Stimulated activated CD8-positive, alpha-beta memory T cell treated with anti-CD3 and anti-CD28 coated beads, Interleukin-4, amount 100 ng/mL, for 1 hour (primary cell): ENCODE measurements at places on chromosomes 5 and 9.

DNA sequence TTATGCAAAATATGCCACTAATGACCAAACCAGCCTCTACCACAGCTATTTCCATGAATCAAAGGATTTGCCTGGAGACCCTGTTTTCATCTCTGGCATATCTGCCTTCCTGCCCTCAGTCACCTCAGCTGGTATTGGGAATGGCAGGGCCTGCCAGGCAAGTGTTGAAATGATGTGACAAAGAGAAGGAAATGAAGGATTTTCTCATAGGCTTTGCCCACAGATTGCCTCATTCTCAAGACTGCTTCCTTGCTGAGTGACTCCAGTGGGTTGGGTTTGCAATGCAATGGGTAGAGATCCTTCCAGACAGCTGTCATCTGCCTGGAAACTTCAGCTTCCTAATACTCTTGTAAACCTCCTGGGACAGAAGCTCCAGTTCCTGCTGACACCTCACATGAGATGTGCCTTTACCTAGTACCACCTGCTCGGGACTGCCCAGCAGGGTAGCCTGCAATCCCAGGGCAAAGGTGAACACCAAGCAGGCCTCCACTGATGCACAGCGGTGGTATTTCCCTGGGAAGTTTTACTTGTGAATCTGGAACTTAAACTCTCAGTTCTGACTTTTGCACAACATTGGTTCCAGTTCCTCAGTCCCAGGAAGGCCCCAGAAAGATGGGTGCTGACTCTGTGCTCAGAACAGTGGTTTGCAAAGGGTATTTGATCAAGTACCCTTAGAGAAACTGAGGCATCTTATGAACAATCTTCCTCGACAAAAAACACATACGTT, 64.8 kb upstream of the SLC1A1 start:
- no peak for DNase-seq

- DNase-seq, result no peak
Observed at GRCh38 chr5:54224103-54224826, 86.1 kb downstream of the ARL15 start.

GRCh38 chr5:5315068-5315980, 107.2 kb upstream of the ICE1 start:
- no peak for DNase-seq

GRCh38 chr5:2191972-2192371, 309.2 kb upstream of the IRX4 start:
- DNase-seq, result no peak

DNA sequence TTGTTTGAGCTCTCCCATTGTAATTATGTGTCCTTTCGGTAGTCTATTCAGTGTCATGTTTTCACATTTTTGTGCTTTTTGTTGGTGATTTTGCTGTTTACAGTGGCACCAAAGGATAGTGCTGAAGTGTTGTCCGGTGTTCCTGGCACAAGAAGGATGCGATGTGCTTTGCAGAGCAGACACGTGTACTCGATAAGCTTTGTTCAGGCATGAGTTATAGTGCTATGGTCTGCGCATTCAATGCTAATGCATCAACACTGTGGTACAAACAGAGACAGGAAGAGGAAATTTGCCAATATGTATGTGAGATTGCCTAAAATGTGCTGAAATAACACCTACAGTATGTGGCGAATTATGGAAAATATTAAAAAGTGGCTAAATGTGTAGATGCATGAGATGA, 913.4 kb upstream of the ACO1 start:
- no peak for DNase-seq

DNA sequence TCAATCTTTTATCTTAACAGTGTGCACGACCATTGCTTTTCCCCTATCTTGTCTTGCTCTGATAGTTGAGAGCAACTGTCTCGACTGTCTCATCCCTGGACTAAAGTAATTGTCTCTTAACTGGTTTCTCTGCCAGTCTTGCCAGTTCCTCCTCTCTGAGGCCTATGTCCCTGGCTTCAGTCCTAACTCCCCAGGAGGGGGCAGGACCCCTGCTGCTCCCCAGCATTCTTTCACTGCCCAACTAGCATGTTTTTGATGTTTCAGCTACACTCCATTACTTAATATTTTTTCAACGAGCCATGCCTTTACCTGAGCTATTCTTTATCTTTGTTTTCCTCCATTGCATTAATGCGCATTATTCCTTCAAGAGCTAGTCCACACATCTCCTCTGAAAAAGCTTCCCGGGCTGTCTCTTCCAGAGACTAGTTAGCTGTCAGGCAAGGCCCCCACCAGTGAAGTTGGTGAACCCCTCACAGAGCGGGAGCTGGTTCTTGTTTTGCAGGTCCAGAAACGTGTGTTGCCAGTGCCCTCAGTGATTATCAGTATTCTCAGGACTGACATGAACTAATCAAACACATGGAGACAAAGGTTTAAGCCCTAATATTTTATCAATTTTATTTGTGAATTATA, 291.7 kb upstream of the KCNN2 start:
- no peak for DNase-seq

GRCh38 chr9:131423171-131423581, 29.3 kb downstream of the PRRC2B start:
- DNase-seq, result no peak

DNA sequence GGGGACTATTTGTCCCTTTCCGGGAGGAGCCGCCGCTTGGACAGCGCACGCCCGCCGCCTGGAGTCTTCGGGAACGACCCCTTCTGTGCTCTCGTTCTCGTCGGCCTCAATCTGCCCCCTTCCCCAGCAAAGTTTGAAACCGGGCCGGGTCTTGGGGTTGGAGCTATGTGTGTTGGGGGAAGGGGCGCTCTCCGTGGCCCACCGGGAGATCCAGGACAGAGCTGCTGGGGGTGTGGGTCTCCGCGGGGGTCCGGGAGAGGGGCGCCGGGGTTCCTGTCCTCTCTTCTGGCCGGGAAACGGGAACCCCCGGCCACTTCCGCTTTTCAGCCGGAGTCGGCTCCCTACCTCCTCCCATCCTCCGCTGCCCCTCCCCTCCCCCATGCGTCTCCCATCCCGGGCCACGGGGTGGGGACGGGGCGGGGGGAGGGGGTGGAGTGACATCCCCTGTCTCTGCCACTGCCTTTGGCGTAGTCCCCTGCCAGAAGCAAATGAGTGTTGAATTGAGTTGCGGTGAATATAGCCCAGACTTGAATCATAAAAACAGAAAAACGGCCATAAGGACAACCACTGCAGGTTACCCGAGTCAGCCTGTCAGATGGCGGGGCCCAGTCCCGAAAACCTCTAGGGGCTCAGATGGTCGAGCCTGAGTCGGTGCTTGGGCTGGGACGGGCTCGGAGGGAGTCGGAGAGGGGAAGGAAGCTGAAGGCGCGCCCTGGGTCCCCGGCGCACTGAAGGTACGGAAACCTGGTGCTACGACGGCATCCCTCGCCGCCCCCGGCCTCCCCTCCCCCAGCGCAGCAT, 1.1 kb downstream of the CPLX2 start:
- no peak for DNase-seq

- no peak for DNase-seq
Observed at GRCh38 chr9:20357037-20357432, 265.3 kb downstream of the MLLT3 start.

GRCh38 chr5:109693535-109694400, 4.0 kb downstream of the MAN2A1 start:
- no peak for DNase-seq

DNA sequence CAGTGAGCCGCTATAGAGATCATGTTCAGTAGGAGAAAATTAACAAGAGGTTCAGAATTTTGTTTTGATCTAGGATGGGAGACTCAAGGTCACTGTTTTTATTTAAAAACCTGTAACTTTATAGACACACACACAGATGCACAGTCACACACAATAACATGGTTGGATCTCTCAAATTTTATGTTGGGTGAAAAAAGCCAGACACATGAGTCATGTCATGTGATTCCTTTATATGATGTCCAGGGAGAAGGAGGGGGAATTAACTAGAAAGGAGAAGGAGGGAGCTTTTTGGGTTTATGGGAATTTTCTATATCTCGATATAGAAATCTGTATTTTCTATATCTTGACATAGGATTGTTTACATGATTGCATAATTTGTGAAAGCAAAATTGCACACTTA, 17.1 kb downstream of the C6 start:
- DNase-seq, result no peak

DNA sequence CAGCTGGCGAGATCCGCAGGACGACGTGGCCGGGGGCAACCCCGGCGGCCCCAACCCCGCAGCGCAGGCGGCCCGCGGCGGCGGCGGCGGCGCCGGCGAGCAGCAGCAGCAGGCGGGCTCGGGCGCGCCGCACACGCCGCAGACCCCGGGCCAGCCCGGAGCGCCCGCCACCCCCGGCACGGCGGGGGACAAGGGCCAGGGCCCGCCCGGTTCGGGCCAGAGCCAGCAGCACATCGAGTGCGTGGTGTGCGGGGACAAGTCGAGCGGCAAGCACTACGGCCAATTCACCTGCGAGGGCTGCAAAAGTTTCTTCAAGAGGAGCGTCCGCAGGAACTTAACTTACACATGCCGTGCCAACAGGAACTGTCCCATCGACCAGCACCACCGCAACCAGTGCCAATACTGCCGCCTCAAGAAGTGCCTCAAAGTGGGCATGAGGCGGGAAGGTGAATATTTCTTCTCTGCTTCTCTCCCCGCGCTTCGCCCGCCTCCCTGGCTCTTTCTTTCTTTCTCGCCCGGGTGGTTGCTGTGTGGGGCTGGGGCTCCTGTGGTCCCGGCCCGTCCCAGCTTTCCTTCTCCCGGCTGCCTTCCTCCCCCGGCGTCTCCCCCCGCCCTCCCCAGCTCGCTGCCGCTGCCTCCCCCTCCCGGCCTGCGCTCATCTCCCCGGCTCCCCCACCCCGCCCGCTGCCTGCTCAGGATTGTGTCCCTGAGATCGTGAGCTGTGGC, 2.2 kb downstream of the NR2F1 start:
- no peak for DNase-seq

- no peak for DNase-seq
Observed at GRCh38 chr9:127500862-127501261, 49.6 kb downstream of the LRSAM1 start.

DNA sequence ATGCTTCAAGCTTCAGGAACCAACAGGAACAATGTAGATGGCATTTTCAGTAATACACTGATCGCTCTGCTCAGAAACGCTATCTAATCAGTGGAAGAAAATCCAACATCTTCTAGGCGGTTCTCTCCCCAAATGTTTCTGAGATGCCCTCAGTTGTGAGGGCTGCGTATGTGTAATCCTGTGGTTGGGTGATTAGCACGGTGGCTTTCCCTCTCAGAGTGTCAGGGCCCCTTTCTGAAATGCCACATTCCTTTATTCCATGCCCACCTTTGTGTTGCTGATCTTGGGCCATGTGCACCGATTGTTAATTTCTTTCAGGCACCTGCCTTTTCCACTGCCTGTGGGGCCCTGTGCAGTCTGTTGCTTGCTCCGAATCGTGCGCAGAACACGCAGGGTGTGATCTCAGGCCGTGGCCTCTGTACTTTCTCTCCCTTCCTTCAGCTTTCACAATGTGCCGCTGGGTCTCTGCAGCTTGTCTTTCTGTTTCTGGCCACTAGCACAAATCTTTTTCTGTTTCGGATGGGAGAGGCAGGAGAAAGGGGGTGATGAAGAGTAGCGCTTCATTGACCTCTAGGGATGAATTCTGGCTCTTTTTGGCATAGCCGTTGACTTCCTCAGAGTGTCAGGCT, 324.0 kb downstream of the PARP8 start:
- no peak for DNase-seq

DNA sequence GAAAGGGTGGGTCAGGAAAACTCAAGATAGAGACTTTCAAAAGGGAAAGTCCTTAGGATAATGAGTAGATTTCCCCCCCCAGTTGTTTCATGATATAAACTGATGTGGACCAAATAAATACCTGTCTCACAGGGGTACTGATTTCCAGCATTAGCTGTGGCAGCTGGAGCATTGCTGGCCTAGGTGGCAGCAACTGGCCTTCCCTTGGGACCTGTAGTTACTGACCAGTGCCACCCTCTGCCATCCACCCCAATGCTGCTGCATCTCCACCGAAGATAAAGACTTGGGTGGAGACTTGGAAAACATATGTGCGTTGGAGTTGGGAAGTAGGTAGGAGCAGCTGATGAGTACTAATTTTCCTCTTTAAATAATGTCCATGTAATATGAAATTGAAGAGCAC, 71.8 kb downstream of the SYK start:
- DNase-seq, result no peak

DNA sequence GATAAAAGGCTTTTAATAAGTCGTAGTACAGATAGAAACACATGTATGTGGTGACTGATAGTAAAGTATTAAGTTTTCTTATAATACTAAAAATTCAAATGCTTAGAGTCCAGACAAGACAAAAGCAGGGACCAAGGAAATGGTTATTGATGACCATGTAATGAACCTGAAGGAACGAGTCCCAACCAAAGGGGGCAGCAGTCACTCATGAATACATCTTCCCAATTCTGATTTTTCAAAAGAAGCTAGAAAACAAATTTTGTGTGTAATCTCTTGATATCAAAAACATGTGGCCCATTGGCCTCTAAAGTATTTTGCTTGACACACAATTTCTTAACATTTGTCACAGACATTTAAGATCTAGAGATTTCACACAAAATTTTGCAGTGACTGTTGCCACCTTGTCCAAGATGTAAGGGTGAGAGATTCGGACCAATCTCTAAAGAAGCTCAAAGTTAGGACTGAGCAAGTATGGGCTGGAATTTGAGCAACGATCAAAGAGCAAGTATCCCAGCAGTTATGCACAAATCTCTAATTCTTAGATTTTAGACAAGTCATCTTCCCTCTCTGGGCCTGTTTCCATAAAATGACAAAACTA, 66.8 kb downstream of the ARL15 start:
- DNase-seq, result no peak

DNA sequence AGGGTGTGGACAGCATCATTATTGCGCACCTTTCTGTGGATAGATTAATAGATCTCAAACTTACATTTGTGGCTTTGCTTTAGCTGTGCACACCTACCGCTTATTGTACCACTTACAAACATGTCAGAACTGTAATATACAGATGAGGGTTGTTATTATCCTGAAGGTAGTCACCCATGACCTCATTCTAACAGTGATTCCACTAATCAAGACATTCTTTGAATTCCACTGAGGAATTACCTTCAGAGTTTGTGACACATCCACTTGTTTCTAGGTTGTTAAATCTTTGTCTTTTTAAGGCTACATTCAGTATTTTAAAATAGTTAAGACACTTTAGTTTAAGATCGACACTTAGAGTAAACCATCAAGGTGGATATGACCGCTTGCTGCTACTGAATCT, 7.8 kb downstream of the KCNV2 start:
- no peak for DNase-seq

DNA sequence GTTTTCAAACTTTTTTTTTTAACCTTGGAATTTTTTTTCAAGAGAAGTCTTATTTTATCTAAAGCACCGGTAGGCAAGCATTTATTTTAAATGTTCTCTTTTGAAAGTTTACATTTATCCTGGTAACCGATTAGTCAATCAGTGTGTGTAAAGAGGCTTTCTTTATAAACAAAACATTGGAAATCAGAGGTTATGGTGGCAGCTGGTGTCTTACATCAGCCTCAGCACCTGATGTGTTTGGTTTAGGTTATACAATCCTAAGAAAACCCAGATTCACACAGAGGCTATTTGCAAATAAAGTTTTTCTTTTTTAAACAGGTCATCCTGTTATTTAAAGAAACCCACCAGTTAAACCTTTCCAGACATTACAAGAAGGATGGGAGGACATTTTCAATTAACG, 173.3 kb upstream of the GDNF start:
- DNase-seq, result no peak
